ENCODE measurements at places on chromosomes 4 and X.

GRCh38 chrX:131729295-131729694 is 185.4 kb downstream of the OR13H1 start:
- peaks cover 21% of the 10 kb centered on the region for H3K36me3 ChIP-seq
- no peak overlapping the region for H3K27ac ChIP-seq
- DNase-seq: no peak
- no peaks in the 10 kb centered on the region for H3K27me3 ChIP-seq
- H3K4me1 ChIP-seq: no peaks in the 10 kb centered on the region

DNA sequence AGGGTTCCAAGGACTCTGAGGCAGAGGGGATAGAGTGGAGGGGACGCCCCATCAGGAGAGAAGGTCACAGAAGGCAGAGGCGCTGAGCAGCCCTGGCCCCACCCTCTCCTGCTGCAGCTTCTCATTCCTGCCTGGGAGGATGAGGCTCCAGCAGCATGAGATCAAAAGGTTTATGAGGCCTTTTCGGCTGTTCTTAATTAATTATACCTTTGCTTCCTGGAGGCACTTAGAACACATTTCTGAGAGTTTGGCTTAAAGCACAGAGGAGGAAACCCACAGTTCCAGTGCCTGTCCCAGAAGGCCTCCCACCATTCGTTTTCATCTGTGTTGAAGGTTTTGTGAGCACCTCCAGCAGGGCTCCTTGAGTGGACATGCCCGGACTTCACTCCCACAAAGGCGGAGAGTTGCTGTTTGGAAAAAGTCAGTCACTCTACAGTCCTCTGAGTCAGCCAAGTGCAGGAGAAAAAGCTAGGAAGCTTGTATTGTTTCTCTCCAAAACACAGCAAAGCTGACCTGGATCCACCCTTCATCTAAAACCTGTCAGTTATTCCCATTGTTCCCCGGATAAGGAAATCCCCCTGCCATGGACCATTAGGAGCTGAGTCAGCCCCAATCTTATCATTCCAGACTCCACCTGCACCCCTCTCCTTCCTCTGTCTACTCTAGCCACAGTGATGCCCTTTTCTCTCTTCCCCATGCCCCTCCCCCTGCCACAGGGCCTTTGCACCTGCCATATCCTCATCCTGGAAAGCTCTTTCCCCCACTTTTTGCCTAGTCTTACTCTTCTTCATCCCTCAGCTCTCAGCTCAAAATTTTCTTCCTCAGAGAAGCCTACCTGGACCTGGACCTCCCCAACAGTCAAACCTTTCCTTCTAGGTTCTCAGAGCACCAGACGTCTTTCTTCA is 276.8 kb downstream of the FBXW7 start:
- no peak overlapping the region for H3K4me3 ChIP-seq
- H3K27ac ChIP-seq: peak overlapping the region; percentile 71
- H3K27me3 ChIP-seq: peaks cover 4% of the 10 kb centered on the region
- H3K4me1 ChIP-seq: peaks cover 19% of the 10 kb centered on the region

DNA sequence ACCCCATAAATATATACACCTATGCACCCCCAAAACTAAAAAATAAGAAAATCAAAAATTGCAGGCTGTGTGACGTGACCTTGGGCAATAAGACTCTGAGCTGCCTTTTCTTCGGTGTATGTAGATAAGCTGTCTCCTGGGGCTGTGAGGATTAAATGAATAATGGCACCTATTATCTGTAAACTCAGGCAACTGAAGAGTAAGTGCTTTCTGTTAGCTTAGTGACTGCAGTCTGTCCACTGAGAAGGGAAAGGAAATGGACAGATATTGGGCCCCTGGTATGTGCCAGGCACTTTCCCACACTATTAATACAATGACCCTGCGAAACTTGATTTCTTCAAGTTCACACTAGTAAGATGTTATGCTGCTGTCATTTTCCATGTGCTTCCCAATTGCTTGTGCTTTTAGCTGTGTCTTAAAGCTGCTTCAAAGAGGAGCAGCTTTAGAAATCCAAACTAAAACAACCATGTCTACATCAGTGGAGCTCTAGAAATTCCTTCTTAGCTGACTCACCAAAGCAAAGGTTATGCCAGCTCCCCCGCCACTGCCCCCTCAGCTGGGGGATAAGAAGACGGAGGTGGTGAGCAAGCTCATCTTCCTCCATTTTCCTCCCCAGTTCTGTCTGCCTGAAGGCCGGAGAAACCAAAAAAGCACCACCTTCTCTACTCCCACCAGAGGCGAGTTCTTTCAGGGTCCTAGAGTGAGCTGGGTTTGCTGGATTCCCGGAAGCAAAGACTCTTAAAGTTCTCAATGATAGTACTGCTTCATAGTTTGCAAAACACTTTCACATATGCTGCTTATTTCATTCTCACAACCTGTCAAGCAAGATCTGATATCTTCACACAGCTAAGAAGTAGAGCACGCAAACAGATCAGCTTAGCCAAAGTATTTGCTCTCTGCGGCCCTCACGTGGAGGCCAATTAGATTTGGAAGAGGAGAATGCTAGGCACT is 8.8 kb upstream of the DGAT2L6 start:
- no peak for DNase-seq
- no peak overlapping the region for H3K4me3 ChIP-seq
- H3K27me3 ChIP-seq: no peaks in the 10 kb centered on the region
- H3K4me1 ChIP-seq: peaks cover 8% of the 10 kb centered on the region
- no peak overlapping the region for H3K27ac ChIP-seq

GRCh38 chrX:7316887-7317286 is 168.9 kb upstream of the PUDP start:
- H3K4me3 ChIP-seq: no peak overlapping the region
- no peaks in the 10 kb centered on the region for H3K27me3 ChIP-seq
- H3K27ac ChIP-seq: no peak overlapping the region
- no peaks in the 10 kb centered on the region for H3K36me3 ChIP-seq

DNA sequence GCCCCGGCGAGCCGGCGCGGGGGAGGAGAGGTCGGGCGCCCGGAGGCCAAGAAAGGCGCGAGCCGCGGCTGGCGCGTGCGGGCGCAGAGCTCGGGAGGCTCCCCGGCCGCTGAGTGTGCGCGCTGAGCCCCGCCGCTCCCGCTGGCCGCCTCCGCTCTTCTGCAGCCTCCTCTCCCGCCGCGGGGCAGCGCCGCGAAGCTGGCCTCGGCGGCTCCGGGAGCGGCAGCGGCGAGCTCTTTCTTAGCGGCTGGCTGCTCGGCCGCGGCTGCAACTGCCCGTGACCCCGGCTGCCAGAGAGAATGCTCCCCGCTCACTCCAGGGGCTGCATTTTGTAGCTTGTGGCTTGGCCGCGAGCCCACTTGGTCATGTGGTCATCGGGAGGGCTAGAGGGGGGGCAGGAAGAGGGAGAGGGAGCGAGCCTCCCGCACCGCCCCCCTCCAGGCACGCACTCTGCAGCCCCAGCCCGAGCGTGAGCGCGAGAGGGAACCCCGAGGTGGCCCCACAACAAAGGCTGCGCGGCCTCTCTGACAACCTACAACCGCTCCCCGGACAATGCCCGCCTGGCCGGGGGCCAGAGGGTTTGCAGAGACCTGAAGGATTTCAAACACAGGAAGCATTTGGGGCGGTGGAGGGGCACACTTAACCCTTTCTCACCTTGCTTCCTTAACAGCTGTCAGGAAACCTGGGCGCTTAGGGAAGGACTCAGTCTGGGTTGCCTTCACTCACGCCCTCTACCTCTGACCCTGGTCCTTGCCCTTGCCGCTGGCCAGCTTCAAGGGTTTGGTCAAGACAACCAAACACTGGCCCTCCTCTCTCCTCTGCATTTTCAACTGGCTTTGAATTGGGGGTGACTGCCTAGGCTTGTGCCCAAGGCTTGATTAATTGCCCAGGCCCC is at the start of gene APLN:
Gene APLN (minus strand): TSS at position 305 of the 895 bp plus-strand sequence. CDS start 326 bp downstream, outside the sequence.
- peaks cover 28% of the 10 kb centered on the region for H3K27me3 ChIP-seq
- H3K27ac ChIP-seq: no peak within 1 kb of the TSS
- peaks cover 5% of the 10 kb centered on the region for H3K4me1 ChIP-seq

- no peak for DNase-seq
- no peaks in the 10 kb centered on the region for H3K4me1 ChIP-seq
- H3K36me3 ChIP-seq: no peaks in the 10 kb centered on the region
- H3K4me3 ChIP-seq: no peak overlapping the region
- no peaks in the 10 kb centered on the region for H3K27me3 ChIP-seq
- H3K27ac ChIP-seq: no peak overlapping the region
Measured at GRCh38 chrX:106144755-106145639, 23.1 kb upstream of the PWWP3B start.

DNA sequence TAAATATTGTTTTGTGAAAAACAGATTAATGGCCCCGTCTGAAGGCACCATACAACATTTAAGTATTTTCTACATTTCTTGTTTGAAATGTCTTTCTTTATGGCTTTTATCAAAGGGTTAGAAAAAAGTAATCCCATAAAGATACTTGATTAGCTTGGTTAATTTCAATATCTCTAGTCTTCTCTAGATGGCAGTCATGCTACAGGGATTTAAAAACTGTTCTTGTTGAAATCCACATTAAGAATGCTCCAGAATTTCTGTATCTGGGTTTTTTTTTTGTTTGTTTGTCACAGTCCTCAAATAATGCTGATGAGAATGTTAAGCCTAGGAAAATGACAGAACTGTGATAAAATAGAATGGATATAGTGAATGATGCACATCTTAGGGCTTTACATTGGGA is 109.0 kb upstream of the AADAT start:
- no peak overlapping the region for H3K4me3 ChIP-seq
- H3K4me1 ChIP-seq: no peaks in the 10 kb centered on the region
- no peak overlapping the region for H3K27ac ChIP-seq
- no peaks in the 10 kb centered on the region for H3K27me3 ChIP-seq
- H3K36me3 ChIP-seq: no peaks in the 10 kb centered on the region
- no peak for DNase-seq

- H3K4me3 ChIP-seq: no peak overlapping the region
- H3K4me1 ChIP-seq: no peaks in the 10 kb centered on the region
- no peak for DNase-seq
Measured at GRCh38 chr4:79042079-79042674, 102.9 kb upstream of the PAQR3 start.

DNA sequence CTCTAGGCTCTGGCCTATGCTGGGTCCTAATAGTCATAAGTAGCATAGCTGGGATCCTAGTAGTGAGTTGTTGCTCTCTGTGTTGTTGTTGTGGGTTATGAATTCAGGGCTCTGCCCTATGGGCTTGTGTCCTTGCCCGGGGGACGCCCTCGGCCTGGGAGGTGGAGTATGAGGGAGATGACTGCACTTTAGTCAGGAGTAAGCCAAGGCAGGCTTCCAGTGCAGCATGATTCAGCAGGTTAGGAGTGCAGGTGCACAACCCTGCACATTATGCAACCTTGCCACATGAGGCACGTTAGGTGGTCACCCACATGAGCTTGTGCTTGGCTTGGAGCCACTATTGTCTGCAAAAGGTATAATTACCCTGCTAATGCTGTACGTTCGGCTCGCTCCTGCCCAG is 58.4 kb upstream of the CCDC149 start:
- H3K27me3 ChIP-seq: peaks cover 4% of the 10 kb centered on the region
- no peaks in the 10 kb centered on the region for H3K4me1 ChIP-seq
- H3K27ac ChIP-seq: no peak overlapping the region
- no peaks in the 10 kb centered on the region for H3K36me3 ChIP-seq
- H3K4me3 ChIP-seq: no peak overlapping the region

DNA sequence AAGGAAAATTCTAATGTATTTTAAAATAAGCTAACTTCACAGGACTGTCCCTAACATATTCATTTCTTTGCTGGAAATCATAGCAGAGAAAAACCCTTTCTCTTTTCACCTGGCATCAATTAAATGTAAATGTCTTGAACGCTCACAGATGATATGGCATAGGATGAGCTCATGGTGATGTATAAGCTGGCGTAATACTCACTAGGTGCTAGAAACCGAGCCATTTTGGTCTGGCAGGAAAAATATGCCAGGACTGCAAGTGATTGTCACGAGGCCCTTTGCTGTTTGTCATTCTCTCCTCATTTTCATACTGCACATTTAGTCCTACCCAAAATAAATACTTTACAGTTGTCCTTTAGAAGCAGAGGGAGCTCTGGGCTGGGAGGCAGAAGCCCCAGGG is 222.7 kb upstream of the LNX1 start:
- no peak for DNase-seq
- H3K27ac ChIP-seq: no peak overlapping the region
- no peaks in the 10 kb centered on the region for H3K27me3 ChIP-seq
- no peaks in the 10 kb centered on the region for H3K36me3 ChIP-seq
- no peaks in the 10 kb centered on the region for H3K4me1 ChIP-seq
- no peak overlapping the region for H3K4me3 ChIP-seq

GRCh38 chr4:1869530-1870327 is 1.5 kb upstream of the NSD2 start:
- H3K4me3 ChIP-seq: peak overlapping the region; percentile 87
- H3K36me3 ChIP-seq: peaks cover 9% of the 10 kb centered on the region
- DNase-seq: no peak
- H3K4me1 ChIP-seq: peaks cover 32% of the 10 kb centered on the region
- peak overlapping the region; percentile 92 for H3K27ac ChIP-seq
- H3K27me3 ChIP-seq: no peaks in the 10 kb centered on the region

GRCh38 chr4:7759216-7759615 is 180.4 kb downstream of the AFAP1 start:
- H3K27ac ChIP-seq: peak overlapping the region; percentile 95
- DNase-seq: peak; percentile 75
- H3K4me1 ChIP-seq: peaks cover 17% of the 10 kb centered on the region
- peaks cover 1% of the 10 kb centered on the region for H3K36me3 ChIP-seq
- H3K27me3 ChIP-seq: no peaks in the 10 kb centered on the region
- H3K4me3 ChIP-seq: peak overlapping the region; percentile 86

DNA sequence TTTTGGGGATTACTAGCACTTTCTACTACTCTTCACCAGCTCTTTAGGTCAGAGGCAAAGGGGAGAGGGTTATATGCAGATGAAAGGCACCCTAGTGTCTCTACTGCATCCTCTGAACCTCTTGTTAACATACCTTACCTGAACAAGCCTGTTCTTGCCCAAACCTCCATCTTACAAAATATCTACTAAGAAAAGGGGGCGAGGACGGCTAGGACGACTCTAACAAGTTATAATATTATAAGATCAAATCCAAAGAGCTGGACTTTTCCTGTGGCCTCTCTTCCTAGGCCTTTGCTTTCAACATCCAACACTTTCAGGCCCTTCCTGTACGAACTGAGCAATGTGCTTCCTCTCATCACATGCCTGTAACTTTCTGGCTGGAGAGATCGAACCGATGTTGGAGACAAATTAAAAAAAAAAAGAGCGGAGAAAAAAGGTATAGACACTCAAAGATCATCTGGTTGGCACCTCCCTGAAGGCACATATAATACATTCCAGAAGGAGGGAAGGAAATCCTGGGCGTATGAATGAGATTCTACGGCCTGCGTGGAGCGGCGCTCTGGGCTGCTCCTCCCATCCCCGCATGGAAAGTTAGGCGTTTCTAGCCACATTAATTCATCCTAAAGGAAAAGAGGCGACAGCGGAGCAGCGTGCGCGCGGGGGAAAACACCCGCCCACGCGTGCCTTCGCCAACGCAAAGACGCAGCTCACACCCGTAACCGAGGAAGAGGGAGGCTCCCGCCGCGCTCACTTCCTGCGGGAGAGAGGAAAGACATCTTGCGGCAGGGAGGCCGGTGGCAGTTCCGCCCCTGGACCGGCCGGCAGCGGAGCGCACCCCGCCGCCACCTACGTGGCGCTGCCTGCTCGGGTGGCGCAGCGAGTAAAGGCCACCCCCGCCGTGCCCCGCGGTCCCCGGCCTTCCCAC is 808 bp downstream of the PRDM5 start:
- H3K27ac ChIP-seq: no peak overlapping the region
- peak overlapping the region; percentile 81 for H3K4me3 ChIP-seq
- peaks cover 66% of the 10 kb centered on the region for H3K27me3 ChIP-seq
- H3K4me1 ChIP-seq: peaks cover 8% of the 10 kb centered on the region
- H3K36me3 ChIP-seq: no peaks in the 10 kb centered on the region

GRCh38 chr4:112908511-112908910 is 140.9 kb upstream of the ANK2 start:
- H3K27ac ChIP-seq: no peak overlapping the region
- H3K27me3 ChIP-seq: peaks cover 10% of the 10 kb centered on the region
- no peaks in the 10 kb centered on the region for H3K36me3 ChIP-seq
- H3K4me1 ChIP-seq: peaks cover 3% of the 10 kb centered on the region

- H3K27me3 ChIP-seq: peaks cover 14% of the 10 kb centered on the region
- peaks cover 3% of the 10 kb centered on the region for H3K4me1 ChIP-seq
- no peak overlapping the region for H3K4me3 ChIP-seq
- no peak overlapping the region for H3K27ac ChIP-seq
- DNase-seq: no peak
Measured at GRCh38 chr4:6319530-6320150, 50.0 kb downstream of the WFS1 start.

Measured in T-helper 2 cell treated with Interferon-gamma antibody and Interleukin-4, amounts not matched to agents 5 μg/mL and 100 μg/mL, for 36 hours (primary cell).